Activated CD4-positive, CD25-positive, alpha-beta regulatory T cell treated with anti-CD3 and anti-CD28 coated beads, Interleukin-2, amount 50 U/mL, for 72 hours (primary cell): ENCODE measurements at places on chromosomes 3 and 15.

DNA sequence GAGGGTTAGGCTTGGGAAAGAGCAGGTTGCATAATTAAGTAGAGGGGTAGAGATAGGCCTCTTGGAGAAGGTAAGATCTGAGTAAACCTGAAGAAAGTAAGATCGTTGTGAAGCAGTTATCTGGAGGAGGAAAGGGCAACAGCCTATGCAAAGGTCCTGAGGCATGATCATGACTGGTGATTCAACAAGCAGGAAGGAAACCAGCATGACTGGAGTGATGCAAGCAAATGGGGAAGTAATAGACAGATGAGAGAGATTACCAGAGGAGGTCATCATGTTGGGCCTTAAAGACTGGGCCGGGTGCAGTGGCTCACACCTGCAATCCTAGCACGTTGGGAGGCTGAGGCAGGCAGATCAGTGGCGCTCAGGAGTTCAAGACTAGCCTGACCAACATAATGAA, 360.2 kb downstream of the EPHB1 start:
- no peak for DNase-seq

DNA sequence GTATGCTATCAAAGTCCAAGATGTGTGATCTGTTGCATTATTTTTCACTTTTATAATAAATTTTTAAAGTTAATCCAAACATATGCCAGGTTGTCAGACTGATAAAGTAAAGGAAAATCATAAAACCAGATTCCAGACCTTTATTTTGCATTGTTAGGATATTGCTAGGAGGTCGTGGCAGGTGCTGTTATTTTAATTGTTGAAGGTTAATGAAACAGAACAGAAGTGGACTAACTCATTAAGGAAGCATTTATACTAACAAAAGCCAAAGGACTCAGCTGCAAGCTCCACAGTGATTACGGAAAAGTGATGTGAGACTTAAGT, 63.1 kb downstream of the DCLK3 start:
- DNase-seq, result no peak

GRCh38 chr3:58018892-58019742, 10.9 kb downstream of the FLNB start:
- DNase-seq, result no peak

- no peak for DNase-seq
Measured at GRCh38 chr3:38986901-38987300, 64.8 kb downstream of the SCN11A start.

GRCh38 chr3:58952128-58952917, 97.5 kb downstream of the CFAP20DC start:
- DNase-seq, result no peak

GRCh38 chr3:16308727-16309126, 43.7 kb downstream of the OXNAD1 start:
- DNase-seq, result no peak

DNA sequence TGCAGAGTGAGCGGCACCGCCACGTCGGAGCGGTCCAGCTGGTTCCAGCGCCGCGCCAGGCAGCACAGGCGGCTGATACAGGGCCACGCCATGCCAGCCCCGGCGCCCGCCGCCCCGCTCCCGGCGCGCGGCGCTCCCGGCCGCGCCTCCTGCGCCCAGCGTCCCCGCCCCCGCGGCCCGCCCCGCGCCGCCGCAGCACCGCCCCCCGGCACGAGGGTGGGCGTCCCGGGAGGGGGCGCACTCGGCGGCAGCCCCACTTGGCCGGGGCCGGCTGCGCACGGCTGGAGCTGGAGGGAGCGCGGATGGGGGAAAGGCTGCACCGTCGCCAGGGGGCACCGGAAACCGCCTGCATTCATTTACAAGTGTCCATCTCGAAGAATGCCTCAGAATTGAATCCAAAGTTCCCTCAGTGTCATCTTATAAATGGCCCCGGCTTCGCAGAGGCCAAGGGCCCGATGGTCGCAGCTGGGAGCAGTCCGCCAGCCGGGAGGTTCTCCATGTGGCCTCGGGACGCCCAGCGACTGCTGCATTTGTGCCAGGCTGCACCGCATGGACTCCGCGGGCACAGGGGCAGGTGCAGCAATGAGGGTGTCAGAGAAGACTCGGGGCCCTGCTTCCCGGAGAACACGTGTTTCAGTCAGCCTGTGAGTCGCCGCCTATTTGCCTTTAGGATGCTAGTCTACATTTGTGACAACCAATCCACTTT, at the start of gene MAP6D1:
TSS of gene MAP6D1 (minus strand) at position 122 of the 706 bp plus-strand sequence. CDS start at position 92, 30 bp downstream.
- peak; percentile 36 for DNase-seq

DNA sequence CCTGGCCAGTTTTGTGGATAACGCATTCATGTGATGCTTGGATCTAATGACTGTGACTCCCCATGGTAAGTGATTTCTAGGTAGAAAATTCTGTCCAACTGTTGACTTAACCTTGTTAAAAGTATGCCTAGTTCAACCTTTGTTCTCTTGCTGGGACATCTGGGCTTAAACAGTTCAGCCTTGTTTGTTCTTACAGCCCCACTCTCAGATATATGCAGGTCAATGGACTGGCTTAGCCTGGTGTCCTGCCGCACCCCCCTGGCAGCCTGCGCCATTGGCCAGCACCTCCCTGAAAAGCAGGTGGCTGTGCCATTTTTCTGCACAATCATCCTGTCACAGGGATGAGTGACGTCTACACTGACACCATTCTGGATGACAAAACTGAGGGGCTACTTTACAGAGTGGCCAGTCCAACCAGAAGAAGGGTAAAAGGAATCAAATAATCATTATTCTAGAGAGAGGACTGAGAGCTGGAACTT, 244.7 kb upstream of the ONECUT1 start:
- DNase-seq, result no peak

GRCh38 chr3:125110016-125110875, 54.4 kb upstream of the HEG1 start:
- DNase-seq, result no peak
